ENCODE measurements at places on chromosomes 11 and 22. TPM values are rescaled to one million over a fixed set of nuclear protein-coding genes. Genes with fewer than 3 reads are reported as not detected.
A peak's percentile ranks its signal among the peaks of the same experiment; 100 is the strongest.

DNA sequence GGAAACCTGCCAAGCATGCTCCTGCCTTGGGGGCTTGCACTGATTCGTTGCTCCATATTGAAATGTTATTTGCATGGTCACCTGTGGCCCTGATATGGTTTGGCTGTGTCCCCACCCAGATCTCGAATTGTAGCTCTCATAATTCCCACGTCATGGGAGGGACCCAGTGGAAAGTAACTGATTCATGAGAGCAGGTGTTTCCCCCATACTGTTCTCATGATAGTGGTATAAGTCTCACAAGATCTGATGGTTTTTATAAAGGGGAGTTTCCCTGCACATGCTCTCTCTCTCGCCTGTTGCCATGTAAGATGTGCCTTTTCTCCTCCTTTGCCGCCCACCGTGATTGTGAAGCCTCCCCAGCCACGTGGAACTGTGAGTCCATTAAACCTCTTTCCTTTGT lies 402.4 kb downstream of the ETS1 start:
- no peak for DNase-seq
- H3K4me3 ChIP-seq: no peak overlapping the region
- H3K27ac ChIP-seq: no peak overlapping the region
- H3K4me1 ChIP-seq: no peaks in the 10 kb centered on the region
- no peaks in the 10 kb centered on the region for H3K27me3 ChIP-seq

- H3K27ac ChIP-seq: no peak overlapping the region
- H3K27me3 ChIP-seq: no peaks in the 10 kb centered on the region
- no peak overlapping the region for H3K4me3 ChIP-seq
- no peak for DNase-seq
- H3K4me1 ChIP-seq: no peaks in the 10 kb centered on the region
Observed at GRCh38 chr11:97685695-97686094, 1295.9 kb downstream of the JRKL start.

GRCh38 chr11:77204754-77205466 lies 76.9 kb downstream of the MYO7A start:
- no peaks in the 10 kb centered on the region for H3K36me3 ChIP-seq
- no peaks in the 10 kb centered on the region for H3K4me1 ChIP-seq
- no peaks in the 10 kb centered on the region for H3K27me3 ChIP-seq
- no peak overlapping the region for H3K27ac ChIP-seq

- H3K27ac ChIP-seq: no peak overlapping the region
- DNase-seq: no peak
- H3K4me3 ChIP-seq: no peak overlapping the region
- peaks cover 7% of the 10 kb centered on the region for H3K27me3 ChIP-seq
Observed at GRCh38 chr11:62919898-62920640, 1.1 kb downstream of the CHRM1 start.

- peaks cover 4% of the 10 kb centered on the region for H3K4me1 ChIP-seq
- H3K27me3 ChIP-seq: peaks cover 4% of the 10 kb centered on the region
- H3K36me3 ChIP-seq: no peaks in the 10 kb centered on the region
- no peak for DNase-seq
Observed at GRCh38 chr11:46272816-46273427, 4.5 kb upstream of the CREB3L1 start.

DNA sequence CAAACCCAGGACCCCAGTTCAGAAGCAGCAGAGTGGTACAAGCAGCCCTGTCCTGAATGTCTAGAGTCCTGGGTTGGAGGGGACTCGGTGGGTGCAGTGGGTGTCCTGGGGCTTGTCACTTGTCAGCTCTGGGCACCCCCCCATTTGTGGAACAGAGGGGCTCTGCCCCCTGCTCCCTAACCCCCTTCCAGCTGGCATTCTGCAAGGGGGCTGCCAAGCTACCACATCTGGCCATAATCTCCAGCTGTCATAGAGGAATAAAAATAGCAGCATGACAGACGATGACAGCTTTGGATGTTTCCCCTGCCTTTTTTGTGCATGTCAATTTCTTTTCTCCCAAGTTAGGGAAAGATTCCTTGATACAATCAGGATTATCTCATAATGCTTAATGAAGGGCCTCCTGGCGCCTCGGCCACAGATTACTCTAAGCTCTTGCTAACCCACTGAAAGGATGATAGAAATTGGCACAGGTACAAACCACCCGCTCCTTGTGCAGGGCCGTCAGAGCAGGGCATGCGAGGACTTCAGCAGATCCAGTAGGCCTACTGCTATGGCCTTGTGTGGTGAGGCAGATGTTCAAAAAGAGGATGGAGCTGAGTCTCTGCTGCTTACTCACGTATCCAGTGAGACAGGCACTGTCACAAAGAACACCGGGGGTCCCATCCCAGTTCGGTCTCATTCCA lies 83.0 kb downstream of the ISX start:
- H3K27ac ChIP-seq: no peak overlapping the region
- H3K36me3 ChIP-seq: no peaks in the 10 kb centered on the region
- H3K4me3 ChIP-seq: no peak overlapping the region
- no peak for DNase-seq

DNA sequence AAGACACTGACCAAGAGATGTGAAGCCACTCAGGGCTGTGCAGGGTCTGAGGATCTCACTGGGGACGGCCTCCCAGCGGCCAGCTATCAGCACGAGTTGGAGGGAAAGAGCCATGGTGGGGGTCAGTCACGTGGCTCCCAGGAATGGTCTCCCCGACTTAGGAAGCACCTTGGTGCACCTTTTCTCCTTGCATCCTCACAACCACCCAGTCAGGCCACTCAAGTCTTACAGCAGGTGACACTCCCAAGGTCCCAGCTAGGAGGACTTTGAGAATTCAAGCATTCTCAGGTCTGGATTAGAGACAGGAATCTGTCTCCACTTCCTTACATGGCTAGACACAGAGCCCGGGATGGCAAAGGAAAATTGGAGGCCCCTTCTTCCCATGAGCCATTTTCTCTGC lies 2.7 kb downstream of the RNASEH2C start:
- H3K27me3 ChIP-seq: no peaks in the 10 kb centered on the region
- peaks cover 14% of the 10 kb centered on the region for H3K4me1 ChIP-seq

DNA sequence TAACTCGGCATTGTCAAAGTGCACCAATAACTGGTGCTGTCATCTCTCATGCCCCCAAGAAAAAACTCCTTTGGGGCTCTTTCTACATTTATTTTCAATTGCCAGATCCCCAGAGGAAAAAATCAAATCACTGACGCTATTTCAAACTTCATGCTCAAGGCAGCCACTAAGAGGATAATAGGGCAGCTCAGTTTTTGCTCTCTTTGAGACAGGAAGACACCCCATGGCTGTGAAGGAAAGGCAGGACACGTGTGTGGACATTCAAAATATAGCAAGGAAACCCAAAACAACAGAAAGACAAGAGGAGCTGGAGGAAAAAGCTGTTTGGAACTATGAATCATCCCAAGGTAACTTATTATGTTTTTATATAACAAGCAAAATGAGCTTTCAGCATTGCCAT lies 83.7 kb downstream of the SERGEF start:
- no peak for DNase-seq
- H3K27ac ChIP-seq: no peak overlapping the region
- H3K4me3 ChIP-seq: no peak overlapping the region
- no peaks in the 10 kb centered on the region for H3K27me3 ChIP-seq
- H3K36me3 ChIP-seq: no peaks in the 10 kb centered on the region

GRCh38 chr22:45518136-45518535 lies 15.5 kb downstream of the FBLN1 start:
- no peak overlapping the region for H3K27ac ChIP-seq
- H3K27me3 ChIP-seq: no peaks in the 10 kb centered on the region
- no peak overlapping the region for H3K4me3 ChIP-seq
- DNase-seq: no peak

GRCh38 chr22:38694940-38695339 lies 5.8 kb downstream of the JOSD1 start:
- H3K27ac ChIP-seq: no peak overlapping the region
- no peaks in the 10 kb centered on the region for H3K27me3 ChIP-seq
- DNase-seq: no peak
- H3K36me3 ChIP-seq: no peaks in the 10 kb centered on the region

GRCh38 chr22:36056980-36057379 lies 28.4 kb upstream of the RBFOX2 start:
- H3K4me3 ChIP-seq: no peak overlapping the region
- H3K27me3 ChIP-seq: no peaks in the 10 kb centered on the region
- no peaks in the 10 kb centered on the region for H3K36me3 ChIP-seq
- DNase-seq: no peak

DNA sequence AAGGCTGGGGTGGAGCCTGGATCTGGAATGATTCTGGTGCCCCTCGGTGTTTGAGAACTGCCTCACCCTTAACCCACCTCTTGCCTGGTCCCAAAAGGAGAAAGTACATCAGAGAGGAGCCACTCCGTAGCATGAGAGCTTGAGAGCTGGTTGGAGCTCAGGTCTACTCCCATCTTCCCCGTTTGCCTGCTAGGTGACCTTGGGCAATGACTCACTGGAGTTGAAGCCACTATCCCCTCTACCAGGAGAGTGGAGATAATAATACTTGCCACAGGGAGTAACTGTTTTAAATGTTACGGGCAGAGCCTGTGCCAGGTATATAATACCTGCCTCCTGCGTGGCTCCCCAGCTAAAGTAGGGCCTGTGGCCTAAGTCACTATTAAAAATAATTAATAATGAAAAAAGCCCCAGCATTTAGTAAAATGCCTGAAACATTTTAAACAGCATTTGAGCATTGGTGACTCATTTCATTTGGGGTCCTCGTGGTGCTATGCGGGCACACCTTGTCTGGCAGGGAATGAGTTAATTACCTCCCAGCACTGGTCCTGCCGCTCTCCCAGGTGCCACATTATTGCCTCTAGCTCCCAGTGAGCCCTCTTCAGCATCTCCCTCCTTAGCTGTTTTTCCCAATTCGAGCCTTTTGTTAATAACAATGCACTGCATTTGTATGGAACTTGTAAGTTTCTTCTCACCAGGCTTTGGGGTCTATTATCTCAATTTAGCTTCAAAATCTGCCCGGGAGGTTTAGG lies 22.5 kb downstream of the CYTH4 start:
- peaks cover 10% of the 10 kb centered on the region for H3K36me3 ChIP-seq
- DNase-seq: no peak
- H3K27me3 ChIP-seq: no peaks in the 10 kb centered on the region
- peak overlapping the region; percentile 84 for H3K27ac ChIP-seq
- H3K4me1 ChIP-seq: peaks cover 63% of the 10 kb centered on the region
- no peak overlapping the region for H3K4me3 ChIP-seq

GRCh38 chr11:124950601-124951330 lies 3.2 kb upstream of the CCDC15 start:
- peak; percentile 52 for DNase-seq
- H3K4me1 ChIP-seq: peaks cover 27% of the 10 kb centered on the region
- H3K36me3 ChIP-seq: no peaks in the 10 kb centered on the region
- H3K4me3 ChIP-seq: peak overlapping the region; percentile 19
- H3K27ac ChIP-seq: peak overlapping the region; percentile 14

DNA sequence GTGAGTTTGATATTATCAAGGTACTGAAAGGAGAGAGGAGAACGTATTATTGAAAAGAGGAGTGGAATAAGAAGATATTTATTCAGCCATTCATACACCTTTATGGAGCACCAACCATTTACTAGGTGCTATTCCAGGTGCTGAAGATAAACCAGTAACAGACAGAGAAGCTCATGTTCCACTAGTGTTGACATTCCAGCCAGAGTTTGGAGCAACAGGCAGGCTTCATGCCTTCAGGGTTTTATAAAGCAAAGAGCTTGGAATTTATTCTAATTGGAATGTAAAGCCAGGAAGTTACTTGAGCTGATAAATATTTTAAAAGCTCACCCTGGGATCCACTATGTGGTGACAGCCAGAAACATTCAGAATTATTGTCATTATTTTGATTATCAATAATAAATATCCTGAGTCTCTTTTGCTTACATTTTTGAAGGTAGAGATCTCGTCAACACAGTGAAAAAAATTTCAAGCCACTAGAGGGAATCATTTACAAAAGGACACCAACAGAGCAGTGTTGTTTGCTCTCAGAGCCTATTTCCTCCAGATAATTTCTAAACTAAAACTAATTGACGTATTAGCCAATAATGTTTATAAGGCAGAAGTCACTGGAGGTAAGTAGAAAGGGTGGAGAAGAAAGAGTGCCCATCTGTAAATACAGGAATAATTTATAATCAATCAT lies 172.0 kb downstream of the KCNA4 start:
- no peak overlapping the region for H3K4me3 ChIP-seq
- no peak for DNase-seq
- H3K27me3 ChIP-seq: no peaks in the 10 kb centered on the region

- H3K27me3 ChIP-seq: no peaks in the 10 kb centered on the region
- no peak for DNase-seq
- no peaks in the 10 kb centered on the region for H3K4me1 ChIP-seq
- no peak overlapping the region for H3K4me3 ChIP-seq
- H3K36me3 ChIP-seq: no peaks in the 10 kb centered on the region
Observed at GRCh38 chr11:12640926-12641849, 33.0 kb upstream of the TEAD1 start.

- no peaks in the 10 kb centered on the region for H3K36me3 ChIP-seq
Observed at GRCh38 chr11:17479284-17480214, 2.9 kb upstream of the ABCC8 start.

DNA sequence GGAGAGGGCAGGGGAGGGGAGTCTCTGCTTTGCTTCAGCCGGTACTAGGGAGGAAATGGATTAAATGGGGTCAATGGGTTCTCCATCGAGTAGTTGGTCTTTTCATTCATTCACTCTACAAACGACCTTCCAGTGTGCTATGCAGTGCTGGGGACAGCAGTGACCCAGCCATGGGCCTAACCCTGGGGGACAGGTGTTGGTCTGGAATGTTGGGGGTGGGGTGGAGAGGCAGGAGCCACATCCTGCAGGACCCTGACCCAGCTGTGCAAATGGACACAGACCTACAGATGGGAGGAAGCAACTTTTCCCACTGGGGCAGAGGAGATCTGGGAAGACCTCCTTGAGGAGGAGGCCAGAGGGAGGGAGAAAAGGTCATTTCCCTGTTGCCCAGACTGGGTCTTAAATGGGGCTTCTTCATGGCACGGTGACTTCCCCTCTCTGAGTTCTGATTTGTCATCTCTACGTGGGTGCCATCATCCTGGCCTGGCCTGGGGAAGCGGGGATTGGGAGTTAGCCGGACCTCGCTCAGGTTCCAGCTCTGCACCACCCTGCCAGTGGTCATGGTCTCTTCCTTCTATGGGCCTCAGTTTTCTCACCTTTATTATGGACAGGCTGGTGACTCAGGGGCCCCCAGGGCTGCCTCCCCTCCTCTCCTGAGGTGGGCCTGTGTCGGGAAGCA lies 2.0 kb downstream of the CYTH4 start:
- H3K27me3 ChIP-seq: no peaks in the 10 kb centered on the region
- DNase-seq: no peak
- peaks cover 31% of the 10 kb centered on the region for H3K4me1 ChIP-seq
- H3K4me3 ChIP-seq: peak overlapping the region; percentile 89
- peak overlapping the region; percentile 85 for H3K27ac ChIP-seq

GRCh38 chr11:69006816-69007215 lies 6.2 kb downstream of the MRGPRF start:
- no peak overlapping the region for H3K4me3 ChIP-seq
- DNase-seq: no peak
- no peak overlapping the region for H3K27ac ChIP-seq
- H3K36me3 ChIP-seq: no peaks in the 10 kb centered on the region

TMEM191B gene
- total RNA-seq: 1.0 TPM

KRTAP5-1 gene
- total RNA-seq: not detected

GLB1L3 gene
- 10.7 TPM for total RNA-seq

TMEM191C gene
- total RNA-seq: 4.7 TPM

TNNI2 gene
- 0.51 TPM for total RNA-seq

CSF2RB gene
- 0.87 TPM for total RNA-seq

LDHAL6A gene
- total RNA-seq: not detected

All from naive thymus-derived CD4-positive, alpha-beta T cell (primary cell).